ENCODE measurements at places on chromosomes 12 and 14.
A peak's percentile ranks its signal among the peaks of the same experiment; 100 is the strongest.

- peak; percentile 69 for DNase-seq
These were observed at the start of gene CD69 for GRCh38 chr12:9760699-9761418. Gene CD69, minus strand, starts transcription at chr12:9760901. Its CDS starts 81 bp downstream, at chr12:9760820.

DNA sequence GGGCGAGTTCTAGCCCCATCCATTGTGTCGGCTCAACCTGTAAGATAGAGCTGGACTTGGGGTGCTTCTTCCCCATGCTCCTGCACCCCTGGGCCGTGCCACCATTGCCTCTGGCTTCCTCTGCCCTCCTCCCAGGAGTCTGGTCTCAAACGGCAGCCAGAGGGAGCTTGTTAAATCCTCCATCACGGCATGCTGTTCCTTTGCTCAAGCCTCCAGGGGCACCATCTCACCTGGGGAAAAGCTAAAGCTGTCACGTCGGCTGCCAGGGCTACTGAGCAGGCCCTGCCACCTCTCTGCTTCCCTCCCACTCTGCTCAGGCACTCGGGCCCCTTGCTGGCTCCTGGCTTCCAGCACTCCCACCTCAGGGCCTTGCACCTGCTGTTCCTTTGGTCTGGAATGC lies 140.4 kb downstream of the RBM19 start:
- DNase-seq: no peak

GRCh38 chr14:77203611-77204458 lies 22.2 kb downstream of the TMEM63C start:
- no peak for DNase-seq

DNA sequence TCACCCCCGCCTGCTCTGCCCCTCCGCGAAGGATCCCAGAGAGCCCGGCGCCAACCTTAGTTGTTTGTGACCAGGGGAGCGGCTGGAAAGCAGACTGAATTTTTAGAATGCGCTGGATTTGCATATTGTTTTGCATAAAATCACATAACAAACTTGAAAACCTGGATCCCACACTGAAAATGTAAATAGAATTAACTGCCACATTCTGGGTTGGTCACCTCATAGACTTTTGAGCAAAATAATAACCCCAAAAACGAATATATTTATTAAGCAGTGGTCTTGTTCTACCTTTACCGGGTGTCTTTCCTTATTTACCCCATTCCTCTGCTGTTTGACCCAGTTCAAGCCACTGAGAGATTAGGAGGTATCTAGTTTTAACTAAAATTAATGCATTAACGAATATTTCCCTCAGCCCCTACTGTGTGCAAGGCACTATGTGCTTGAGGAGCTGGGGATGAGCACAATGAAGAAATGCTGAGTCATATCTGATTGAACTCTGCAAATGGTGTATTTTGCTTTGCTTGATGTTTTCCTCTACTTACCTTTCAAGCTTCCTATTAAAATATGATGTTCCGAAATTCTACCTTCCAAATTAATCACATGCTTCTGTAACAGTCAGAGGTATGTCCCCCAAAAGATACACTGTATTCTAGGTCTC lies 438 bp upstream of the EGLN3 start:
- DNase-seq: no peak

DNA sequence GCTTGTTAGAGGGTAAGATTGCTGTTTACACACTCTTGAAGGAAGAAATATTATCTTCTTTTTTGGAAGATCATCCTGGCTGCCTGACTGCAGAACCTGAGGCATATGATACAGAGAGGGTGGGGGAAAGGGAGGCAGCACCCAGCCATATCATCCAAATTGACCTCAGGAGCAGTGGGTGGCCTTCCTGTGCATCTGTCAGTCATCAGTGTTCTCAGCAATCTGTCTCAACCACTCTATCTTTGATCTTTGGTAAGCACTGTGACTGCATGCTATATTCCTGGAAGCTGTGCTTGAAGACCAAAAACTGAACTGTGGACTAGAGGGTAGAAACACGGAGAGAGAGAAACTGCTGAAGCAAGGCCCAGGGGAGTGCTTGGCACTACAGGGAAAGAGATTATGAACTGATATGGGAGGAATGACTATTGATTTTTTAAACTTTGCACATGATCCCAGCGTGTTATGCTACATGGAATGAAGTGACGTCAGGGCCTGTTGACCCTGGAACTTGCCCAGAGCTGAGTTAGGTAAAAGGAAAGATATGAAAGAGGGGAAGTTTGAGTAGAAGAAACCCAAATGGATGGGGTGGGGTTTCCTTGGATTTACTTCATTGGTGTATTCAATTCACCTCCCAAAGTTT lies 171.5 kb downstream of the ASCL1 start:
- DNase-seq: no peak

DNA sequence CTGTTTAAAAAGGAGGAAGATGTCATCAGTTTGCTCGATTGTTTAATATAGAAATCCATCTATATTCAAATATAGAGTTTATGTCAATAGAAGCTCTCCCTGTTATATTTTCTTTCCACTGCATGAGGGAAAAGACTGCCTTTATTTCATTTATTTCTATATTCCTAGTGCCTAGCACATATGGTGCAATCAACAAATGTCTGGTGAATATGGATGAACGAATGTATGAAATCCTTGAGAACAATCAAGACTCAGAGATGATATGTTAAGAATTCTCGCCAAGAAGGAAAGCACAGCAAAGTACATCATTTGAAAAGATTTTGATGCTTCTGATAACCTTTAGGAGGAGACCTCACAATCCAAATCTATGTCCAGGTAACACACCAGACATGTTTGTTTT lies 296.0 kb upstream of the LMO3 start:
- no peak for DNase-seq

DNA sequence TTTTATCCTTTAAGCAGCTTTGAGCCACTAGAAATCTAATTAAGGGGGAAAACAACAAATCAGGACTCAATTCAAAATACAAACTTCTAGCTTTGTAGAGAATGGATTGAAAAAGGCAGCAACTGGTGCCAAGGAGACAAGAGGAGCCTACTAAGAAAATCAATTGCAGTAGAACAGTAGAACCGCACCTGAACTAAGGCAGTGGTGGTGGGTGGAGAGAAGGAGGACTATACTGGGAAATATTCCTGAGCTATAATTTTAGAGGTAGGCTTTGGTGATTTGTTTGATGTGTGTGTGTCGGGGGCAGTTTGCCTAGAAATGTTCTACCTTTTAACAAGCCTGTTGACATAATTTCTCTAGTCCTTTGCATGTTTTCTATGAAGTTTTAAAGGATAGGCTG lies 270.9 kb upstream of the SYT10 start:
- no peak for DNase-seq

- DNase-seq: no peak
These were observed 14.4 kb downstream of the ERP27 start for GRCh38 chr12:14923944-14924343.

- no peak for DNase-seq
These were observed 327.7 kb downstream of the BMP4 start for GRCh38 chr14:53628732-53629430.

DNA sequence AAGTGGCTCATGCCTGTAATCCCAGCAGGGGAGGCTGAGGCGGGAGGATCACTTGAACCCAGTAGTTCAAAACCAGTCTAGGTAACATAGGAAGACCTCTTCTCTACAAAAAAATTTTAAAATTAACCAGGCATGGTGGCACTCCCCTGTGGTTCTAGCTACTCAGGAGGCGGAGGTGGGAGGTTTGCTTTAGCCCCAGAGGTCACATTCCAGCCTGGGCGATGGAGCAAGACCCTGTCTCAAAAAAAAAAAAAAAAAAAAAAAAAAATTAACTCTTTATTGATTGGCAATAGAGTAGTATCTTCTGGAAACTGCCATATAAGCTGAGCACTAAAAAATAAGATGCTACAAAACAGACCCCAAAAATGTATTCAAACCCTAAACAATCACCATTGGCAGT lies 69.5 kb downstream of the LLPH start:
- no peak for DNase-seq

DNA sequence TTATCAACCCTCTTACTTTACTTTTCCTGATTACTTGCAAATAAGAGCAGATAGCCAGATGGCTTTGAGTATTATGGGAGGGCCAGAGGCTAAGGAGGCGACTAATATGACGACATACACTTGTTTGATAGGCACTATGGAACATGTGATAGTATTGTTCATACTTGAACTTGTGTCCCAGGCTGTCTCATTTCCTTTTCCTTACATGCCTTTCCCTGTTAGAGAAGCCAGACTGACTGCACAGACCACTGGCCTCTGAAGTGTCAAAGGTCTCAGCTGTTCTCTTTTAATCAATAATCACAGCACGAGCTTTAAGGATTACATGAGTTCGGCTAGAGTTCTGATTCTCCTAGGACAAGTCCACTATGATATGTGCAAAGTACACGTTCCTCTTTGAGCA lies 326.0 kb downstream of the PRKD1 start:
- no peak for DNase-seq

DNA sequence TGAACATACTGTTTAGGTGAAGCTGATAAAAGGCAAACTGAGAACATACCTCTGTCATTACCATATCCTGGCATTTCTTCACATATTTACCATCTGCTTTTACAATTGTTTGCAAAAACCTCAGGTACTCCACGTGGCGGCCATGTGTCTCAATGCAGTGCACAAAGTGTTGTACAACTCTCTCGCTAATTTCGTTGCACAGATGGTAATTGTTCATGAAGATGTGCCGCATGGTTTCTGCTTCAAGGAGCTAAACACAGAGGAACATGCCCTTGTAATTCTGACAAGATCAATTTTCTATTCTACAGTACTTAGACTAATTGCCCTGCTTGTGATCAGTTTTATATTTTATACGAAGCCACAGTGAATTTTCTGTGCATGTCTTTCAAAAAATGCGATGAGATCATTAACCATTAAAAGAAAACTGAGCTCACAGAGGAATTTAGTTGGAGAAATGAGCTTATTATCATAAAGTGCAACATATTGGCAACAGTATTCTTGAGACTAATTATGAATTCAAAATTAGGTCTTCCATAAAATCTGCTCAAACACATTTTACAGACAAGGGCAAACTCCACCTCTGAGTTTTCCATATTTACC lies 233.8 kb downstream of the ITPR2 start:
- no peak for DNase-seq

- no peak for DNase-seq
These were observed 13.3 kb downstream of the BDKRB1 start for GRCh38 chr14:96269359-96269710.

DNA sequence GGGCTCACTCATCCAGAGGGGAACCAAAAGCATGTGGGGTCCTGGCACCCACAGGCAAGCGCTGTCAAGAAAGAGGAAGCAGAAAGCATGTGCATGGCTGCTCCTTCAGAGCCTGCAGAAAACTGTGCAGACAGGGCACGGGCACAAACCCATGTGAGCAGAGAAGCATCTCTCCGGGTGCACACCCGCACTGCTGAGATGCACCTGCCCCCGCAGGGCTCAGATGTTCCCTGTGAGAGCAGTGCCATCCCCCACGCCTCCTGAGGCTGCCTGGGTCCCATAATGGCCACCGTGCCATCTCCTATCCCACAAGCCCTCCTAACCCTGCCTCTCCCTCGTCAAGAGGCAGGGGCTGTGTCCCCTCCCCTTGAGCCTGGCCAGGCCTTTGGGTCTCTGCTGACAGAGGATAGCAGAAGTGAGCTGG lies 32.3 kb upstream of the INF2 start:
- no peak for DNase-seq

DNA sequence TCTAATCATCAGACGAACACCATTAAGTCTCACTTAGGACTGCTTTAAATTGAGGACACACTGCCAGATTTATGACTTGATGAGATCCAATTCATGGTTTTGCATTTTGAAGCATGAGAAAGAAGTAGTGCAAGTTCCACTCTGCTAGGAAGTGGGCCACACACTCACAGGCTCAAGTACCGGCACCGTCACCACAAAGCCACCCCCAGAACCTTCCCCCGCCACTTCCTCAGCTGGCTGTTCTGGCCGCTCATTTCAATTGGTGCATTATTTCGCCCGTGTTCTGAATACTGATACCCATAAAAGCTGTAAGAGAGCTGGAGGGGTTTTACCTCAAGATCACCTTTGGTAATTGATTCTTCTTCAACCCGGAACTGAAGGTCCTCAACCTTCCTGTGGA lies 70.1 kb downstream of the CLIP1 start:
- no peak for DNase-seq

DNA sequence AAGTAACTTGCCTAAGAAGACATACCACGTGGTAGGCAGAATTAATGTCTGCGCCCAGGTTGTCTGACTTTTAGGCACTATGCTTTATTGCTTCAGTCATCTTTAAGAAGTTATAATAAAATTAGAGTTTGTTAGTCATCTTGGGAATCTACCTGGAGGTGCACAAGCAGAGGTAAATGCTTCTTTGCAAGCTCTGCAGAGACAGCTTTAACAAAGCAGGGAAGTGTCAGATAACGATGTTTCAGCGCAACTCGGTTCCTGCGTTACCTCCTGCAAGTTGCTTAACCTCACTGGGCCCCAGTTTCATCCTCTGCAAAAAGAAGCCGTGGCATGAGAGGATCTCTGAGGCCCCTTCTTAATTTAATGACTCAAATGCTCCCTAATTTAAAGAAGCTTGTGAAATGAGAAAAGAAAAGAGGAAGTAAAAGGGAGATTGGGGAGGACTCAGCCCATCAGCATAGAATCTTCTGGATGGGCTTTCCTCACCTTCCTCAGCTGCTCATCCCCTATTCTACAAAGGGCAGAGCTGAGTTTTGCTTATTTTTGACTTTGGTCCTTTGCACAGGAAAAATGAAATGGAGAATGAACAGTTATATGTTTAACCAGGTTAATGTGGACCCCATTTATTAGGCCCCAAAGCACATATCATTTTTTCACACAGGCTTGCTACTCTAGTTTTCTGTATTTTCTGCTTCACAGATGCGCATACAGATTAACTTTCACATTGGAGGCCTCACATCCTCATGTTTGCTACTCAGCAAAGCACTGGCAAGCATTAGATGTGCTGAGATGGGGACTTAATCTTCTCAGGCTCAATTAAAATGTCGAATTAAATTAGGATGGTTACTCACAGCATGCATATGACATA lies 5.1 kb downstream of the ARHGDIB start:
- peak; percentile 31 for DNase-seq

DNA sequence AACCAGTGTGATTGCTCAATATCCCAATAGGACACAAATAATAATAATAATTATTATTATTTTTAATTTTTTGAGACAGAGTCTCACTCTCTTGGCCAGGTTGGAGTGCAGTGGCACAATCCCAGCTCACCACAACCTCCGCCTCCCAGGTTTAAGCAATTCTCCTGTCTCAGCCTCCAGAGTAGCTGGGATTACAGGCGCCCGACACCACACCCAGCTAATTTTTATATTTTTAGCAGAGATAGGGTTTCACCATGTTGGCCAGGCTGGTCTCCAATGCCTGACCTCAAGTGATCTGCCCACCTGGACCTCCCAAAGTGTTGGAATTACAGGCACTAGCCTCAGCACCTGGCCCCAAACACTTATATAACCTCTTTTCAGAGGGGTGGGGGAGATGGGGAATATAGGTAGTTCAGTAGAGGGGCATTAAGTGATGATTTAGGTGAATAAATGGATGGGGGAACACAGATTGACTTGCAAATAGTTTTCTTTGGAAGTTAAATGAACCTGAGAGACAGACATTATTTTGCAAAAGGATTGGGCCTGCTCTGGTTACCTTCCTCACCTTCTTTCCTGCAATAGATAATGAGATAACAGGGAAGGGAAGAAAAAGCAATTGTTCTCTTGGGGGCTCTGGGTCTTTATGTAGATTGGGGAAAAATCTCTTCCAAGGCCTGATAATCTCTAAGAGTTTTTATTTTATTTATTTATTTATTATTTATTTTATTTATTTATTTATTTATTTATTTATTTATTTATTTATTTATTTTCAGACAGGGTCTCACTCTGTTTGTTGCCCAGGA lies 57.7 kb downstream of the RESF1 start:
- no peak for DNase-seq

Data from stimulated activated CD4-positive, alpha-beta T cell treated with anti-CD3 and anti-CD28 coated beads, Interleukin-12 subunit alpha, Interleukin-12 subunit beta, amount 100 ng/mL, for 24 hours (primary cell).